ENCODE measurements at places on chromosomes 16 and 17. TPM values are rescaled to one million over a fixed set of nuclear protein-coding genes. Genes with fewer than 3 reads are reported as not detected.

The DNAH2 gene
- total RNA-seq = under 0.01 TPM

The KLHL10 gene
- not detected for total RNA-seq

The CHD9NB gene
- total RNA-seq = 16.4 TPM

The ST3GAL2 gene
- total RNA-seq = 32.4 TPM

The TAC4 gene
- total RNA-seq = not detected

The GPRC5C gene
- total RNA-seq = 43.5 TPM

GRCh38 chr17:11324846-11325420 is 83.9 kb downstream of the SHISA6 start:
- no peak for DNase-seq

DNA sequence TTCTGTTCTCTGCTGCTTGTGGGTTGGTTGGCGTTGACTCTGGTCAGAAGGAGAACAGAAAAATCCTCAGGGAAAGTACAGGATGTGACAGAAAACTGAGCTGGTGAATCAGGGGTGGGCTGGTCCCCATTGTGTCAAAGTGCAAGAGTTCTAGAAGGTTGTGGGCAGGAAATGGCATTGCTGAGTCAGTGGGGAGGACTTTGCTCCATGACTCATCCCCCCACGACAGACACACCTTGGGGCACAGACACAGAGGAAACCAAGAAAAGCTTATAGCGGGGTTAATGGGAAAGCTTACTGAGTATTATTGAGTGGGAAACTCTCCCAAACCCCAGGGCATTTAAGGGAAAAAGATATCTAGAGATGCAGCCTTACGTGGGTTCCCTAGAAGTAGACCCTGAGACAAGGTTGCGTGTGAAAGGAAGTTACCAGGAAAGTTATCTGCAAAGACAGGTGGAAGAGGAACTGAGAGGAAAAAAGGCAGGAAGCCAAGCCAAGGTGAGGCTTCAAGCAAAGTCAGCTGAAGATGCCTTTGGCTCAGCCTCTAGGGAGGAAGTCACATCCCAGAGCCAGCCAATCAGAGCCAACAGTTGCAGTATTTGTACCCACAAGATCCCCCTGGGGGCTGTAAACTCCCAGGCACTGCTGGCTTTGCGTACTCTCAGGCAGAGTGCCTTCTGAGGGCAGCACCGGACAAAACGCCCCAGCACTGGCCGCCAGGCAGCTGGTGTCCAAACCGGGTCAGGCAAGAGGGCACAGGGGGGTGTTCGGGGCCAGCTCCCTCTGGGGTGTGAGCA is 86.4 kb downstream of the FOXL1 start:
- no peak for DNase-seq

- DNase-seq = no peak
These were observed at the start of gene MYH10 for GRCh38 chr17:8630227-8630801. Gene MYH10, minus strand, starts transcription at chr17:8630725. Its CDS starts 7,479 bp downstream, at chr17:8623246.

DNA sequence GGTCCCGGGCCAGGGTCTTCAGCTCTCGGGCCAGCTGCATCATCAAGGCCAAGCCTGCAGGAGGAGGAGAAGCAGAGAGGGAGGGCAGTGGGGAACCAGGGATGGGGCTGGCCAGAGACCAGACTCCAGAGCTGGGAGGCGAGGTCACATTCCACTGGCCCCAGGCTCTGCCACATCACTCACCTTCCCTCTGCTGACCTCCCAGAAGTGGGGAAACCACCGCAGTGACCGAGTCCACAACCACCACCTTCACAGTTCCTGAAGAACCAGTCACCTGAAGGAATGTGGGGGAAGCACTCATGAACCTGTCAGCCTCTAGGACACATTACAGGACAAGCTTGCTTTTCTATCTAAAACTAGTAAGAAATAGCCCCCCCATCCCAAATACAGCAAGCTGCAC is 16.4 kb downstream of the RAD51D start:
- DNase-seq = no peak

DNA sequence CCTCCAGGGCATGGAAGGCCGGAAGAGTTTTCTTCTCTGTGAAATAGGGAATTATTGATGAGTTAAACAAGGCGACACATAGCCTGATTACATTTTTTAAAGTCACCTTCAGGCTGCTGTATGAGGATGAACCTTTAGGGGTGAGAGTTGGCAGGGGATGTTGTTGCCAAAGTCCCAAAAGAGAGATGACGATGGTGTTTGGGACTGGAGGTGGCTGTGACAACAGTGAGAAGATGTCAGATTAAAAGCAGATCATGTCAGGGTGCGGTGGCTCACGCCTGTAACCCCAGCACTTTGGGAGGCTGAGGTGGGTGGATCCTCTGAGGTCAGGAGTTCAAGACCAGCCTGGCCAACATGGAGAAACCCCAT is 16.8 kb upstream of the ASGR2 start:
- no peak for DNase-seq

DNA sequence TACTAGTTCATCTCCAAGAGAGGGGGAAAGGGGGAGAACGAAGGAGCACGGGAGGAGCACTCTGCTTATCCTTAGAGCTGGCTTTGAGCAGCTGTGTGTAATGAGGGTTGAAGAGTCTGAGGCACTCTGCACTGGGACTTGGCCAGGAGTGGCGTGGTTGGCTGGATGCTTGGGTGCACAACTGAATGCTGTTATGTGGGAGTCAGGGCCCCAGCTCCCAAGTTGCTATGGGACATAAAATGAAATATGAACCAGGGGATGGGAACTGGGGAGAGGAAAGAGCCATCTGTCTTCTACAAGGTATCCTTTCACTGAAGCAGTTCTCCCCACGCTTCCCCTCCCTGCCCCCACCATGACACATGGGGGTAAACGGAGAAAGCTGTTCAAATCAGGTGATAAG is 105.9 kb upstream of the ANKFN1 start:
- DNase-seq = no peak

GRCh38 chr17:80586846-80587228 is 42.2 kb downstream of the RPTOR start:
- no peak for DNase-seq

Data from tibial nerve (tissue), 4 donors.